ENCODE measurements at places on chromosomes 12 and 14.

- DNase-seq = no peak
These were observed 276.2 kb downstream of the EMP1 start for GRCh38 chr12:13472690-13473089.

DNA sequence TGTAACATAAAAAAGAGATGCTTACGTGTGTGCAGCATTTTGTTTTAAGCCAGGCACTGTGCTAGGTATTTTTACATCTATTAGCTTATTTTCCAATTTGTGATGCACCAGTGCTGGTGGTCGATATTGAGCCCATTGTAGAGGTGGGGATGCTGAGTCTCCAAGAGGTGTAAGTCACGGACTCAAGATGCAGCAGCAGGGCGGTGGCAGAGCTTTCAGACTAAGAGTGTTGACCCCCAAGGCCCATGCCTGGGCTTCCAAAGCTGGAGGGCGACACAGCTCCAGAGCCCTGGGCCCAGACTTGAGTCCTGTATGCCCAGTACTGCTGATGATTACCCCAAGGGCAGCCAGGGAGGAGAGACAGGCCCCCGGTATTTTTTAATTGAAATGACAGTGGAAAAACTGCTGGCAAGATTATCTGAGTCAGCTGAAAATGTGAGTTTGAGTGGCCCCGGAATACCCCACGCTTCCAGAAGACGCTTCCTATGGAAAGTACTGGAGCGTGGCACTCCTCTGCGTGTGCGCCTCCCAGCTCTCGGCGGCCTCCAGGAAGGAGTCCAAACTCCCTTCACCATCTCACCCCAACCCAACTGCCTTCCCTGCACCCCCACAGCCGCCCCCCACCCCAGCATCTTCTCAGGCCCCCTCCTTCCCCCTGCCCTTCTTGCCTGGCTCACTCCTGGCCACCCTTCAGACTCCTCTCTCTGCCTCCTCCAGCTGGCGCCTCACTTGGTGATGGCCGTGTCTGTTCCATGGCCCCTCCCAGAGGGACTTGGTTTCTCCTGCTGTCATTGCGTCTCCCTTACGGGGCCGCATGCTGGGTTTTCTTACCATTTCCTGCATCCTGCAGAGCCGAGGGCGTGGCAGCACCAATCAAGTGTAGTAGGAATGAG lies 40.7 kb downstream of the ELK3 start:
- DNase-seq = no peak

DNA sequence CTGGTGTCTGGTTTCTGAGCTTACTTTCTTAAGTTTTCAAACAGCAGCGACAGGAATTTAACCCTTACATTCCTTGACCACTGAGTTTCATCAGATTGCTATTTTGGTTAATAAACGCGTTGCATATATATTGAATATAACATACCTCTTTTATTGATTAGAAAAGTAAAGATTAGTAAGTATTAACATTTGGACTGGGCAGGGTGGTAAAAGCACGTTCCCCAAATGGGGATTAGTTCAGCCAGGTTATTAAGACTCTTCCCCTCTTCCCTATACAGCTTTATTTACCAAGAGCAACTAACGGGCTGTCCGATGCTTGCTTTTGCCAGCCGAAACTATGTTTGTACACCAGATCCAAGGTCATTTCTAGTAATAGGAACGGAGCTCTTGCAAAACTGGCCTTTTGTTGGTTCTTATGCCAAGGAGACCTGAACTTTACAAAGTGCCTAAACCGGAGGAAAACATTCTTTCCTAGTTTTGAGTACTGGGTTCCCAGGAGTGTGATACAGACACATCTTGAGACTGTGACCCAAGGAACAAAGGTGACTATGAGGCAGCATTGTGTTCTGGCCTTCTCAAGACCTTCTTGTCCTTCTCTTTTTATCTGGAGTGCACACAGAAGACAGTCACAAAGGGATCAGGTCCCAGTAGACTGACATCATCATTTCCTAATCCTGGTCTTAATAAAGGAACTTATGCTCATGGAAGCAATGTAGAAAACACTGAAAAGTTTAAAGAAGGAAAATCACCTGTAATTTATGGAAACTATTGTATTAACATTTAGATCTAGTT lies 2.6 kb downstream of the GLRX5 start:
- DNase-seq = no peak

GRCh38 chr12:16437281-16437816 lies 89.9 kb downstream of the MGST1 start:
- DNase-seq = no peak

- no peak for DNase-seq
These were observed 20.4 kb upstream of the TMEM229B start for GRCh38 chr14:67508956-67509355.

DNA sequence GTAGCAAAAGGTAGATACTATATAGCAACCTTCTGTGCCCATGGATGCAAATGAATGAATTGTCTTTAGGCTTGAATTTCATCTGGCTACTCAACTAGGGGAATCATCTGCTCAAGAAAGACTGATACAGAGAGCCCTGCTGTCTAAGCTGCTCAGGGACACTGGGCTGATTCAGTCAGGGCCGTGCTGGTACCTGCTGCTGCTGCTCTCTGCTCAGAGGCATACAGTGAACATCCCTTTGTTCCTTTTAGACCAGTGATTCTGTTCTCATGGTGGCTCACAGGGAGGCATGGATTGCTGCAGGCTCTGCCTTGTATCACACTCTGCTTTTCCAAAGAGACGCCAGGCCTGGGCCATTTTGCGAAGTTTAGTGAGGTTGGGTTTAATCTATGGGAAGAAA lies 14.1 kb downstream of the EIF2B2 start:
- no peak for DNase-seq

DNA sequence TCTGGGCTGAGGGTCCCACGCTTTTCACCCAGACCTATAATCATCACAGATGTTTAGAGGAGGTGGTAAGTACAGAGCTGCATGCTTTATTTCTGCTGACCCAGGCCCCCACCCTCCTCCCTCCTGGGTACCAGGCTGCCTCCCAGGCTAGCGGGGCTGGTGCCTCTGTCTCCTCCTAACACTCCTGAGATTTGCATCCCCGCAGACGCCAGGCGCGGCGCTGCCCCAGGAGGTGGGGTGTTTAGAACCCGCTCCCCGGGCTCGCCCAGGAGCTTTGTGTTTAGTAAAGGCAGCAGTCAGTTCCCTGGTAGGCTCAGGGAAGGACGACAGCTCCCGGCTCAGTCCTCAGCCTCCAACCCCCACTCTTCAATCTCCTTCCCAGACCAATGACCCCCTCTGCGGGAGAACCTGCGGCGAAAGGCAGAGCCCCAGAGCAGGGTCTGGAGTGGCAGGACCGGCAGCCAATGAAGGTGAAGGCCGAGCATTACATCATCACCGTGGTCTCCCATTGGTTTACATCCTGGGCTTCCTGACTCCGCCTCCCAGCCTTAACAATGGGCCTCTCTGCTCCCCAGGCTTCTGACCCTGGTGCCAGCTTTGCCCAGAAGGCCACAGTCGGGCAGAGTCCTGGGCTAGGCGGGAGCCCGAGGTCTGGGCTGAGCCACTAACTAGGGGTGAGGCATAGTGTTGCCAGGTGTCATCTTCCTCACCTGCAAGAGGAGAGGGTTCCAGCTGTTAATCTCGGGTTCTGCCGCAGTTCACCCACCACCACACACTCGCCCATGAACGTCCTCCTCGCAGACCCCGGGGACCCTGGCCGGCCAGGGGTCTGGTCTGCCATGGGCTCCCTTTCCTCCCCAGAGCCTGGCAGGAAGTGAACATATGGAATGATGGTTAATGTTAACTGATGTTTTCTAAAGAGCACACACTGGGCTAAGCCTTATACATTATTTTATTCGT lies 57.5 kb downstream of the CALM1 start:
- no peak for DNase-seq

DNA sequence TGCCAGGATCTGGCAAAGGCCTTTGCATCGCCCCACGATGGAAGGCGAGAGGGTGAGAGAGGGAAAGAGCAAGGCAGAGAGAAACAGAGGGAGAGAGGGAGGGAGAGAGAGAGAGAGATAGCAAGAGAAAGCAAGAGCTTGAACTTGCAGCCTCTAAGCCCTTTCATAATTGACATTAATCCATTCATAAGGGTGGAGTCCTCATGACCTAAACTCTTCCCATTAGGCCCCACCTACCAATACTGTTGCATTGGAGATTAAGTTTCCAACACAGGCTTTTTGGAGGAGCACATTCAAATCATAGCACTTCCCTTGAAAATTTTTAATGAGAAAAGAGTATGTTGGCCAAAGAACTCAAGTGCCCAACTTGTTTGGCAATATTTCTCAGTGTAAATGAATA lies 48.6 kb upstream of the ZDHHC17 start:
- no peak for DNase-seq

DNA sequence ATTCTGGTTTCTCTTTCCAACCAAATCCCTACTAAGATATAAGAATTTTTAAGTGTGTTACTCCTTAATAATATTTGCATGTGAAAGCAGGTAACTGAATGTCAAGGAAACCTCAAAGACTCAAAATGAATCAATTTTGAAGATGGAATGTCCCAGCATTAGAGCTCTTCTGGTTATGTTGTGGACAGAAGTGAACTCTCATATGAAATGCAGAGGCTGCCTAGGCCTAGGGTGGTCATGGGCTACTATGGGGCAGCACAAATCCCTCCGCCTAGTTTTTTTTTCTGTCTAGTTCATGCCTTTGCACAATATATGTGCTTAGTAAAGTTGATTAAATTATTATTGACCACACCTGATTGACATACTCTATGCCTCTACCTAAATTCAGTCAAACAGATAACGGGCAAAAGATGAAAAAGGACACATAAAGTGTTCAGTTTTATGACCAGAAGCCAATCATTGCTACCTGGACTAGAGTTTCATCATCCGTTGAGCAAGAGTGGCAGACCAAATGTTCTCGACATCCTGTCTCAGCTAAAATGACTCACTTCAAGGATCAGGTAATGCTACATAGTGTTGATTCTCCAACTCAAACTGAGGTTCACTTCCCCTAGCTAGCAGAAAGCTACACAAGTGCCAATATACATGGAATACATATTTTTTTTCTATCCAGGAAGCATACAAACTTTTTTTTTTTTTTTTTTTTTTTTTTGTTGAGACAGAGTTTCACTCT lies 1211.4 kb downstream of the VRK1 start:
- no peak for DNase-seq

- no peak for DNase-seq
These were observed 5.2 kb downstream of the GPX2 start for GRCh38 chr14:64937171-64937820.

DNA sequence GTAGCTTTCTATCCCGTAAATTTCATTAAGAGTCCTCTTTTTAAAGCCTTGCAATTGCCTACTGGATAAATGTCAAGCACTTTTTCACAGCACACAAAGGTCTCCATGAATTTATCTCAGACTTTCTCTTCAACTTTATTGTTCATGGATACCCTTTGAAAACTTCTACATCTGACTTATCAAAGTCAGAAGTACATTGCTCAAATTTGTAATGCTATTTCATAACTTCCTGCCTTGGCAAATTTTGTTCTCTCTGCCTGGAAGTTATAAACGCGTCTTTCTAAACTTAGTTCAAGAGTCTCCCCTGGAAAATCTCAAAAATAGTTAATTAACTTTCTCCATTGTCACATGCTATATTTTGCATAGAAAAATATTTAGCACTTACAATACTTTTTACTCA lies 55.9 kb upstream of the RERGL start:
- no peak for DNase-seq

- no peak for DNase-seq
These were observed 35.8 kb downstream of the MYF5 start for GRCh38 chr12:80752464-80752863.

GRCh38 chr14:80395031-80395430 lies 183.7 kb upstream of the DIO2 start:
- no peak for DNase-seq

DNA sequence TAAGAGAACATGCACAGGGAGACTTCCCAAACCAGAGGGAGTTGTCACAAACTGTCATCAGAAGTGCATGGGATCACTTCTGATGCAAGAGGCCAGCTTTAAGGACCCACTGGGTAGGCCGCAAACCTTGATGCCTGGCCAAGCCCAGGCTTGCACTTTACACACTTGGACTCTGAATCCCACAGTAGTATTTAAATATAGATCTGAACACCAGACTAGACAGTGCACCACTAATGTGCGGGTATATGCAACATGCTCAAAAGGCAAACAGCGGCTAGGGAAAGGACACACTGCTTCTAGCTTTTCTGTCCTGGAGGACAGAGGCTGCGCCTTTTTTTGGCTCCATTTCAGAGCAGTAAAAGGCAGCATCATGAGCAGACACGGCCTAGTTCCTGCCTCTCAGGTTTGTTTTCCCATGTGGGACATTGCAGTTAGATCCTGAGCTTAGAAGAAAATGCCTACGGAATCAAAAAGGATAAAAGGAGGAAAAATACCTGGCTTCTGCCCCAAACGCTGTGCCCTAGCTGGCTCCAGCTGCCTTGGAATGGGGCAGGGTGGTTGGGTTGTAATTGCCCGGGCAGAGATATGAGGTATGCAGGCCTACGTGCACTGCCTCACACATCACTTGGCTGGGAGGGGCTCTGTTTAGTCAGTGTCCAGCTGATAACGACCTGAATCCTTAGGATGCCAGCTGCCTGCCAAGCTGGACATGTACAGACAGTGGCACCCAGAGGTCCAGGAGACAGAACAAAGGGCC lies 84.5 kb upstream of the EGLN3 start:
- no peak for DNase-seq

- no peak for DNase-seq
These were observed 9.5 kb upstream of the BDKRB1 start for GRCh38 chr14:96246539-96246847.

- DNase-seq = no peak
These were observed 18.0 kb downstream of the BICD1 start for GRCh38 chr12:32124637-32125036.

GRCh38 chr14:93078870-93079269 lies 36.9 kb downstream of the ITPK1 start:
- DNase-seq = no peak

DNA sequence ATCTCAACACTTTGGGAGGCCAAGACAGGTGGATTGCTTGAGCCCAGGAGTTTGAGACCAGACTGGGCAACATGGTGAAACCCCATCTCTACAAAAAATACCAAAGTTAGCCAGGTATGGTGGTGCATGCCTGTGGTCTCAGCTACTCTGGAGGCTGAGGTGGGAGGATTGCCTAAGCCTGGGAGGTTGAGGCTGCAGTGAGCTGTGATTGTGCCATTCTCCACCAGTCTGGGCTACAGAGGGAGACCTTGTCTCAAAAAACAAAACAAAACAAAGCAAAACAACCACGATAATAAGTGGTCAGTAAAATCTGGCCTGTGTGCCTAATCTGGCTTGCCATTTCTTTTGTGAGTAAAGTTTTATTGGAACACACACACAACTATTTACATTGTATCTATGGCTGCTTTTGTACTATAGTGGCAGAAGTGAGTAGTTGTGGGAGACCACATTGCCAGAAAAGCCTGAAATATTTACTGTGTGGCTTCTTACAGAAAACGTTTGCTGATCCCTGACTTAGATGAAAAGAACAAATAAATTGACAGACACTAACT lies 19.4 kb upstream of the KLRG1 start:
- DNase-seq = no peak

DNA sequence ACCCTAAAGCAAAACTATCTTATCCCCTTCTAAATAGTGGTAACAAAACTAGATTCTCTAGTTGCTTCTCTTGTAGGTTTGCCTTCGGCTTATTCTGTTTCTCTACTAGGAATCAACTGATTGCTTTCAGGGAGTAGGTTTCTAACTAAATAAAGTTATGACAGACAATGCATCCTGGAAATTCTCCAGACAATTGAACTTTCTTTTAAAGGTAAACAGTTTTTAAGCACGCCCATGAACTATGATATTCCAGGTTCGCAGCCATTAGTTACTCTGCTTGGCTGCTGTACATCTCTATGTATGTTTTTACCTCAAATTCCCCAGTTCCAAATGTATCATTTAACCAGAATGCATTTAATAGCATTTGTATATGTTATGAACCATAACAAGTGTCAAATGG lies 23.9 kb downstream of the EIF2S3B start:
- no peak for DNase-seq

GRCh38 chr12:53660041-53660440 lies 15.8 kb downstream of the ATP5MC2 start:
- no peak for DNase-seq

All from activated naive CD8-positive, alpha-beta T cell treated with anti-CD3 and anti-CD28 coated beads, Interleukin-2, amount 10 ng/mL, durations not matched to agents 7 days and 5 days (primary cell).